ENCODE measurements at places on chromosomes 12 and 14. TPM values are rescaled to one million over a fixed set of nuclear protein-coding genes. Genes with fewer than 3 reads are reported as not detected.

DNA sequence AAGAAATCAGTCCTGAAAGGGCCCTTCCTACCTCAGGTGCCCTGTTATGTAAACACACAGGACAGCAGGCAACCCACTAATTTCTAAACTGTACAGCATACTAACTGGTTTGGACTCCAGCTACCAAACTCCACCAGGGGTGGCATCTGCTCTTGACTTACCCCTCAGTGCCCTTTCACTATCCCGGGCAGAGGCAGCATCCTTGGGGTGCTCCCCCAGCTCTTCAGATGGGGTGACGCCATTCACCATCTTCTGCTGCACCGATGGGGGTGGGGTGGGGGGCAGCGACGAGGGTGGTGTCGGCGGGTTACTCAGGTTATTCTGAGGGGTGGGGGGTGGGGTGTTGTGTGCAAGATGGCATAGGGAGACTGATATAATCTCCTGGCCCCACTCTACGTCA is 11.5 kb upstream of the PRKAG1 start:
- DNase-seq = no peak

GRCh38 chr12:15336768-15337553 is 14.7 kb downstream of the PTPRO start:
- peak; percentile 52 for DNase-seq

GRCh38 chr12:690466-690865 is 27.2 kb upstream of the NINJ2 start:
- DNase-seq = no peak

- no peak for DNase-seq
These were observed 153.7 kb upstream of the PZP start for GRCh38 chr12:9361879-9362326.

- DNase-seq = peak; percentile 100
These were observed 132.8 kb upstream of the HIF1A start for GRCh38 chr14:61562321-61563161.

GRCh38 chr14:42441615-42442014 is 834.9 kb downstream of the LRFN5 start:
- DNase-seq = no peak

GRCh38 chr14:105710119-105711043 is 184.0 kb downstream of the TMEM121 start:
- no peak for DNase-seq

GRCh38 chr12:11973396-11973795 is 97.3 kb upstream of the BCL2L14 start:
- no peak for DNase-seq

- DNase-seq = no peak
These were observed 4.5 kb downstream of the GRIN2B start for GRCh38 chr12:13976880-13977279.

DNA sequence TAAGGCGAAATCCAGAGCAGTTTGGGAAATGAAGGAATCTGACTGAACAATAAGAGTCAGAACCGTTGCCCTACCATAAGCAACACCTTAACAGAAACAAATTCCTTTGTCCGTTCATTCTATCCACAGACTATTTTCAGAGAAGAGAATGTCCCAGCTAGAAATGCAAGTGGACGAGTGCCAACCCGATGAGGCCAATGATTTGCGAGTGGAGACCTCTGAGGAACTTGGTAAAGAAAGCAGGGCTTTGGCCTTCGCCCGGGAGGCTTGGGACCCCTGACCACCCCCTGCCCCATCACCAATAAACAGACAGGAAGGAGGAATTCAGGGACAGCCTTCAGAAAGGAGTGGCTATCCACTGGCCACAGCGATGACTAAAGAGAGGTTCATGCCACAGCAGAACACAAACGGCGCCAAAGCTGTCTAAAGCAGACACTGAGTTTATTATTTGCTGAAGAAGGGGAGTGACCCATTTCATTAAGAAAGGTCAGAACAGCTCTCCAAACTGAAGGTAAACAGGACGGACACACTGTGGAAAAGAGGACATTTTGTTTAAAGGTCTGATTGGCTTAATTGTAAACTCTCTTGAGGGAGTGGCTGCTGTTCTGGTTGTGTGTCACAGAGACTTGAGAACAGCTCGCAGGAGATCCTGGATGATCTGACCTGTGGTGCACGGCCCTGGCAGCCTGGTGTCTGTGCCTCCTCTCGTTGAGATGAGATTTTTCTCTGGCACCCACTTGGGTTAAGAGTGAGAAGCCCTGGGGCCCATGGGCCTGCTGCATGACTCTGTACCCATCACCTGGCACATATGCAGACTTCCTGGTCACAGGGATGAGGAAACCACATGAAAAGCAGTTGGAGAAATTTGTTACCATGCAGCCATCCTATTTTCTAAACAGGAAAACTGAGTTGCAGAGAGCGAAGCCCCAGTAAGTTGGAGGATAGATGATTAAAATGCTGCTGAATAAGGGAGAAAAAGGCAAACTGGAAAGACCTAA is 142.0 kb upstream of the PZP start:
- DNase-seq = peak; percentile 30

GRCh38 chr14:97550463-97550862 is 753.3 kb downstream of the VRK1 start:
- DNase-seq = no peak

DNA sequence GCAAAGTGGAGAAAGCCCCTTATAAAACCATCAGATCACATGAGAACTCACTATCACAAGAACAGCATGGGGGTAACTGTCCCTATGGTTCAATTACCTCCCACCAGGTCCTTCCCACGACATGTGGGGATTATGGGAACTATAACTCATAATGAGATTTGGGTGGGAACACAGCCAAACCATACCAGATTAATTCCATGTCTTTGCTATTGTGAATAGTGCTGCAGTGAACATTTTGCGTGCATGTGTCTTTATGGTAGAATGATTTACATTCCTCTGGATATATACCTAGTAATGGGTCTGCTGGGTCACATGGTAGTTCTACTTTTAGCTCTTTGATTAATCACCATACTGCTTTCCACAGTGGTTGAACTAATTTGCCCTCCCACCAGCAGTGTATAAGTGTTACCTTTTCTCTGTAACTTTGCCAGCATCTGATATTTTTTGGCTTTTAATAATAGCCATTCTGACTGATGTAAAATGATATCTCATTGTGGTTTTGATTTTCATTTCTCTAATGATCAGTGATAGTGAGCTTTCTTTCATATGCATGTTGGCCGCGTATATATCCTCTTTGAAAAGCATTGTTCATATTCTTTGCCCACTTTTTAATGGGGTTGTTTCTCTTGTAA is 29.7 kb upstream of the SAV1 start:
- DNase-seq = no peak

GRCh38 chr12:26617513-26617912 is 215.5 kb downstream of the ITPR2 start:
- DNase-seq = no peak

- peak; percentile 11 for DNase-seq
These were observed 732 bp downstream of the SLC25A29 start for GRCh38 chr14:100305324-100306100.

DNA sequence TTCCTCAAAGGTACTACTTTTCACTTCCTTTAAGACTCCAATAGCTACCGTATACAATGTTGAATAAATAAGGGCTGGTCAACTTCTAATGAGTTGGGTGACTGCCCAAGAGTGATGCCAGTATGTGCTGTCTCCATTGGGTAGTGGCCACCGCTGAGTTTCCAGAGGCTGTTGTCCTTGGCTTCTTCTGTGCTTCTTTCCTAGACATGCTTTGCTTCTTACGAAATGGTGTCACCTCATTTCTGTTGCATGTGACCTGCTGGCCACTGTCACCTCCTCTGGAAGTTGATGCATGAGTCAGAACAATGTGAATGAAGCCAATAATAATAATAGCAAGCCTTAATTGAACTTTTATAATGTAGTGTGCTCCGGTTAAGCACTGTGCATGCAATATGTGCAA is 7.5 kb upstream of the NID2 start:
- peak; percentile 93 for DNase-seq

GRCh38 chr12:121911824-121912585 is 6.4 kb upstream of the CFAP251 start:
- no peak for DNase-seq

- DNase-seq = no peak
These were observed 40.1 kb downstream of the CACNA1C start for GRCh38 chr12:2092890-2093289.

DNA sequence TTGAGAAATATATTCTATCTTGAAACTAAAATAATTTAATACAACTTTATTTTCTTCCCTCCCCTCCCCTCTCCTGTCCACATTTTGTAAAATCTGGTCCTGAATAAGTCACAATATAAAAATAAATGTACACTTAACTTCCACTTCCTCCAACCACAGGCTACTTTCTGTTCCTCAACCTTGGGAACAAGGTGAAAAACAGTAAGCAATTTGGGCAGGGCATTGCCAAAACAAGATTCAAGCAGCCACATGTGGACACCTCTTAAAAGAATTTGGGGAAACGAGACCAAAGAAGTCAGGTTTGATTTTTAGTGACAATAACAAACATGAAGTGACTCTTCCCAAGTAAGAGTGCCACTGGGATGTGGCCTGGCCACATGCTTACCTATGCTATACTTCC is 115.7 kb downstream of the PTPRQ start:
- DNase-seq = no peak

- peak; percentile 51 for DNase-seq
These were observed 116.8 kb downstream of the WIF1 start for GRCh38 chr12:65004270-65004669.

FOXA1 gene
- total RNA-seq = 249 TPM

IL31 gene
- not detected for total RNA-seq

SLC39A5 gene
- not detected for total RNA-seq

EPS8 gene
- total RNA-seq = 37.8 TPM

LPAR5 gene
- total RNA-seq = 4.3 TPM

Measured in PC-3 (cell line).